ENCODE measurements at places on chromosomes 13 and 19. TPM values are rescaled to one million over a fixed set of nuclear protein-coding genes. Genes with fewer than 3 reads are reported as not detected.

- H3K4me3 ChIP-seq, result no peak overlapping the region
- H3K27ac ChIP-seq, result no peak overlapping the region
- no peak for DNase-seq
- no peaks in the 10 kb centered on the region for H3K4me1 ChIP-seq
- H3K27me3 ChIP-seq, result peaks cover 38% of the 10 kb centered on the region
- H3K36me3 ChIP-seq, result no peaks in the 10 kb centered on the region
Observed at GRCh38 chr13:111139452-111139851, 24.3 kb downstream of the ARHGEF7 start.

GRCh38 chr19:50380751-50381151 is 3.4 kb upstream of the POLD1 start:
- H3K27me3 ChIP-seq, result no peaks in the 10 kb centered on the region
- no peak overlapping the region for H3K4me3 ChIP-seq
- peaks cover 56% of the 10 kb centered on the region for H3K36me3 ChIP-seq
- H3K27ac ChIP-seq, result no peak overlapping the region
- DNase-seq, result no peak
- H3K4me1 ChIP-seq, result peaks cover 16% of the 10 kb centered on the region

The RASAL3 gene
- 2.8 TPM for polyA plus RNA-seq

The IGLON5 gene
- polyA plus RNA-seq, result 3.1 TPM

The SLITRK1 gene
- polyA plus RNA-seq, result 0.31 TPM

The AXL gene
- polyA plus RNA-seq, result 16.0 TPM
